H7 (cell line): ENCODE measurements at places on chromosomes 5 and 9.
A peak's percentile ranks its signal among the peaks of the same experiment; 100 is the strongest.

DNA sequence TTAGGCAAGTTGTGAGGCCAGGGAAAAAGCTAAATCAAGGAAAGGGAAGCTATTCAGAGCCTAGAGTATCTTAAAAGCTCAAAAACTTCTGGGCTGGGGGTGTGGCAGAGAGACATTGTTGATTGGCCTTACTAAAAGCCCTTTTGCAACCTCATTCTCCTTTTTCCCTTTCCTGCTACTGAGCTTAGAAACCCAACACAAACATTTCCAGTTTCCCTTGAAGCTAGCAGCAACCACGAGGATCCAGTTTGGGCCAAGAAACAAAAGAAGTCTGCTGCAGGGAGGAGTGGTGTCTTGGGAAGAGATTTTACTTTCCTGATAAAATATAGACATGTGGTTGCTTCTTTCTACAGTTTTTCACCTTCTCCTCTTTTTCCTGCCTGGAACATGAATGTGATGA lies 135.5 kb upstream of the KLF9 start:
- no peak for DNase-seq

DNA sequence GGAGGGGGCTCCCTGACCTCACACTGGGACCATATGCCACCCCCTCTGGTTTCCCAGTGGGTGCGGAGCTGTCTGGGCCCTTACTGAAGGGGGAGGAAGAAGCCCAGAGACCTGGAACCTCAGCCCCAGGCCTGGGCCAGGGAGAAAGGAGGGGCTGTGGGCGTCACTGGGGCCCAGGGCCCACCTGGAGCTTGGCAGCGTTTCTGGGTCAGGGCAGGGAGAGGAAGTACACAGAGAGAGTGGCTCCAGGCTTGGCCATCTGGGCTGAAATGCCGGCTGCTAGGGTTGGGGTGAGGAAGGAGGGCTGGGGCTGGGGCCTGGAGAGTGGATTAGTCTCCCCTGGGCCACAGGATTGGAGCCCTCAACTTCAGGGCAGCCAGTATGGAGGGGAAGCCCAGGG lies 6.4 kb upstream of the DAB2IP start:
- no peak for DNase-seq

- DNase-seq = no peak
These were observed 198.1 kb downstream of the NPR3 start for GRCh38 chr5:32909207-32909606.

DNA sequence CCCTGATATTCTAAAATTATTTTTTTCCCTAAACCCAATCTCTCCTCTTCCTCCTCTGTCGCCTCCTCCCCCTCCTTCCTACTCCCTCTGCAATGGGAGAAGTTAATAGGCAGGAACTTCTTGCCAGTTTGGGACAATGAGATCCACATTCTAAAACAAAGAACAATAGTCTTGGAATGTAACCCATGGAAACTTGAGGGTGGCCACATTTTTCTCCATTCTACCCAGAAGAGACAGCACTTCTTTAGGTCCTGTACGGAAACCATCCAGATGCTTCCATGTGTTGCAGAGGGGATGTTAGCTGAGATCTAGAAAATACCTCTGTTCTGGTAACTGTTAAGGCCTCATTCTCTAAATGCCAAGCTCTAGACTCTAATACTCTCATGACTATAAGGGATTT lies 10.0 kb downstream of the SPARC start:
- no peak for DNase-seq

DNA sequence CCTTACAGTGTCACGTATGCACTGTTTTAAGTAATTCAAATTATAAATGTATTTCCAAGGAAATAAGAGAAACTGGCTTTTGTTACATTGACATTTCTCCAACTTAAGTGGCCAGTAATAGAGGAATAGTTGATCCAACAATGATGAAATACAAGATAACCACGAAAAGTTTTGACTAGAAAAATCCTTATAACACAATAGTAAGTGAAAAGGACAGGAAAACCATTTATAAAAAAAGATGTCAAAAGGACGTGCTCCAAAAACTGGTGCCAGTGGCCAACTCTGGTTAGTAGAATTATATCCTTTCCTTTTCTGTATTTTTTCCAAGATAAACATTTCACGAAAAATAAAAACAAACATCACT lies 210.9 kb downstream of the GAPVD1 start:
- DNase-seq = no peak

GRCh38 chr9:83935276-83935935 lies 14.2 kb upstream of the KIF27 start:
- DNase-seq = no peak

GRCh38 chr9:132168851-132169250 lies 7.0 kb downstream of the NTNG2 start:
- no peak for DNase-seq

DNA sequence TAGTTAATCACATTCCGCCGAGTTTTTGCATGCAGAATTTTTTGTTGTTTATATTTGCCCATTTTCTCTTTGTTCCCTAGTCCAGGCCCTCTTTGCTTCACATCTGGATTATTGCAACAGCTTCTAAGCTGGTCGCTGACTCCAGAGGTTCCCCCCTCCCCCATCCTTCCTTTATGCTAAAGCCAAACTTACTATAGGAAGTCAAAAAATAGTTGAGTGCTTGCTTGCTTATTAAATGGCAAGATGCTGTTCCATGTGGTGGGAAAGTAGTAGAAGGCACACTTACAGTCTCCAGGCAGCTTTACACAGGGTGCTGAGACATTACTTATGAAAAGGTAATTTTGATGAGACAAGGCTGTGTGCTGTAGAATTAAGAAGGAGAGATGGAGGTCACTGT lies 1.3 kb downstream of the ZBTB34 start:
- no peak for DNase-seq

DNA sequence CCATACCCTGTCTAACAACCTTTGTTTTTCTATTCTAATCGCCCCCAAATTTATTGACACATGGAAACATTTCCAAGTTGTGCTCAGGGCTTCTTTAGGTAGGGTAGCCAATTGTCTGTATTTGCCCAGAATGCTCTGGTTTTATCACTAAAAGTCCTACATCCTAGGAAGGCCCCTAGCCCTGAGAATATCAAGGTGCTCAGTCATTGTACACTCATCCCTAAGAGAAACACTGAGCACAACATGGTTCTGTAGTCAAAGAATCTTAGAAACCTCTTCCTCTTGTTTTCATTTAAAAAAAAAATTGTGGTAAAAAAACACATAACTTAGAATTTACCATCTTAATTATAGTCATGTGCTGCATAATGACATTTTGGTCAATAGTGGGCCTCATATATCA lies 69.0 kb upstream of the BASP1 start:
- DNase-seq = no peak

- DNase-seq = peak; percentile 10
These were observed 455.3 kb upstream of the SGCD start for GRCh38 chr5:155871623-155872022.

DNA sequence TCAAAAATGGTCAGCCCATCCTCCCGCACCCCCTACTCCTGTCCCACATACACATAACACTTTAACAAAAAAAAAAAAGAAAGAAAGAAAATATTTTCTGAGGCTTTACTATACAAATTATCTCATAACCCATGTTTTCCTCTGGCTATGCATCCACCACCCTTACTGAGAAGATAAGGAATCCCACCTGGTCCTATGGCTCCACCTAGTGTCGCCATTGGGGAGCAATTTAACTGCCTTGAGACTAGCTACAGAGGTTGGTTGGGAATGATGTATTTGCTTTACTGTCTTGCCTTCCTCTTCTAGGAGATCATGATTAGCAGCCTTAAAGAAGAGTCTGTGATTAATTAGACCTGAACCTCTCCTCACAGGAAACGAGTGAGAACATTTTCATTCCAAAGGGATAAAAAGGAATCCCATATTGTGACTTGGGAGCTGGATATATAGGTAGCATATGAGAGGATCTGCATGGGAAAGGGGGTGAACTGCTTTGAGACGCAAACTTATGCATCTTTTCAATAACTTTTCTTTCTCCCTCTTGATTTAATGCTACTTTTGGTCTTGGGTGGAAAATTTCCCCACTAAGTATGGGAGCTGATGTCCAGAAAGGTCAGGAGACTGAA lies 77.7 kb upstream of the SELENOP start:
- peak; percentile 70 for DNase-seq

DNA sequence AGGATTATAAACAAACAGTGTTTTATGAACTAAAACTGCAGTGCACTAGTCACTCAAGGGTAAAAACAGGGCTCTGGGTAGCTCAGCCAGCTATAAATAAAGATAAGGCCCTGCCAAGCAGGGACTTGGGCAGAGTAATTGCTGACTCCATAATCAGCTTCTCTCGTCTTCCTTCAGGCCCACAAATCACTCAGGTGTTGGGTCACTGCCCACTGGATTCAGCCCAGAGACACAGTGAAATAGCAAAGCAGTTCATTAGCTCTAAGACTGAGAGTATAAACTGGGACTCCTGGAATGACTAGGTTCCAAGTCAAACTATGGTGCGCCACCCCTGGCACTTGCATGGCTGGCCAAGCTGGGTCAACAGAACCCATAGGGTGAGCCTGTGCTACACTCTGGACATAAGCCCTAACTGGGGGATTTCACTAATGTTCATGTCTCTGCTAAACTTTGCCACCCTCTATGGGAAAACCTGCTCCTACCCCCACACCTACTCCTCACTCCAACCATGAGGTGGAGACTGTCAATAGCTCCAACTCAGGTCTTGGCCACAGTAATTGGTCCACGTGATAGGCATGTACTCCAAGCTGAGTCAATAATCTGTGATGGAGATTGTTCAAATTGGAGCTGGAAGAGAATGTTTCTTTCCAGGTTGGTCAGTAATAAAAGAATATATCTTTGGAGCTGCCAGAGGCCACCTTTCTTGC lies 158.5 kb downstream of the SLIT3 start:
- DNase-seq = no peak

- no peak for DNase-seq
These were observed 35.5 kb upstream of the ANXA2R start for GRCh38 chr5:43075319-43076293.

DNA sequence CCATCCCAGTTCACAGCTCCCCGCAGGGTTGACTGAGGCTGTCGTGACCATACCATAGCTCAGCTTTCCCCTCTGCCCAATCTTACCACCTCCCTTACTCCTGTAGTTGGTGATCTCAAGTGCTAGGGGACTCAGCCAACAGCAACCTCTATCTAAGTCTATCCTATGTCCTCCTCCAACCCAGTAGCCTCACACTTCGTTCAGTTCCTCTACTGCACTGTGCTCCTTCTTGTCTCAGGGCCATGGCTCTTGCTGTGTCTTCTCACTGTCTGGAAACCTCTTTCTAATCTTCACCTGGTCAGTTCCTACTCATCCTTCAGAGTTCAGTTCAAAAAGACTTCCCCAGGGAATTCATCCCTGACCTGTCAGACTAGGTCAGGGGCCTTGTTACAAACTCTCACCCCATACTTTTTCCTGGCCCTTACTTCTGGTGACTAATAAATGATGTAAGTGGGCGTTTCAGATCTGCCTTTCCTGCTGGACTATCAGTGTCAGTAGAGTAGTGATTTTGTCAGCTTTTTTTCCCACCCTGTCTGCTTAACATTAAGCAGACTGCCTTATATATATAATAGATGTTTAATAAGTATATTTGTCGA lies 53.6 kb upstream of the NR3C1 start:
- DNase-seq = no peak

DNA sequence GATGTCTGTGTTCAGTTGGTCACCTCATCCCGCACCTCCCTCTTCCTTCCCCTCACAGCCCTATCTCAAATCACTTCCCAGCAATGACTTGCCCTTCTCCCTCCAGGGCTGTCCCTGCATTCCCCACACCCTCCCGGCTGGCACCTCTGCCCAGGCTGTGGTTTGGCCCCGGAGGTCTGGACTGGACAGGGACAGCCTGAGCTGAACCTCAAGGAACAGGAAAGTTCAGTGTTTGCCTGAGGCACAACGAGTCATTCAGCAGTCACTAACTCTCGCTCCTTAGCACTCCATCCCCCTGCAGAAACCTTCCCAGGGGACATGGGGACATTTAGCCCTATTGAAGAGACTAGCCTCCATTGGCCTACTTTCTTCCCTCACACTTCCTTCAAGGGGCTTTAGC lies 58.3 kb upstream of the MAP3K1 start:
- no peak for DNase-seq

DNA sequence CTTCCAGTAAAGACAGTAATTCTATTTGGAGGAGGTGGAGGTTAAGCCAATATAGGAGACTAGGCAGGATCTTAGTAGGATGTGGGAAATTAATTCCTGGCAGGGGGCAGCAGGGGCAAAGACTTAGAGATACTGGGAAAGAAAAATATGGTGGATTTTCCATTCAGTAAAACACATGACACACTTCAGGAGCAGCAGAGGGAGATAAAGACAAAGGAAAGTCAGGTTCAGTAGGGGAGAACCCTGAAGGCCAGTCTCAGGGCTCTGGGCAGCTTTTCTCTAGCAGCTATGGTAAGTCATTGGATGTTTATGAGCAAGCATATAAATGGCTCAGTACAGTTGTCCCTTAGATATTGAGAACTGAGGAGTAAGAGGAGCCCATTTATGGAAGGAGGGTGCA lies 105.5 kb downstream of the PJA2 start:
- no peak for DNase-seq

DNA sequence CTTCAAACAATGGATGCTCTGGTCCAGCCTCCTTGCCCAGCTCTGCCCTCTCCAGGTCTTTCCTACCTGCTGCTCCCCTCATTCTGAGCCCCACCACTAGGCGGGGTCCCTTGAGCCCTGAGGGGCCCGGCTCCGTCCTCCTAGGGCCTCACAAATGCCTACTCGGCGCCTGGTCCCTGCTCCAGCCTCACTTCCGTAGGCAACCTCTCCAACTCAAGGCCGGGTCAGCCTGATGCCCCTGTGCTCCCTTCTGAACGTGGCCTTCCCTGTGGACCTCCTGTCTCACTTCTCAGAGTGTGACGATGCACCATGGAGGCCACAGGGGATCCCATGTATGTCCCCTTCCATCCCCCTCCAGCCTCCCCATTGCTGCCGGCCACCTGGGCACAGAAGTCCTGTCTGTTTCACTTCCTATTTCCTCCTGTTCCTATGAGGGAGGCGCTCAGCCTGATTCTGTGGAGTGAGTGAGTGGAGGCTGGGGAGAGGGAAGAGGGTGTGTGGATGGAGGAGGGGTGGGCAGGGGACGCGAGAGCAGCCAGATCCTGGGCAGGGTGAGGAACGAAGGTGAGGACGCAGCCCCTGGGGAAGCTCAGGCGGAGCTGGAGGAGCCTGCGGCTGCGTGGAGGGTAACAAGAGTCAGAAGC lies 127.2 kb upstream of the FAM120A start:
- peak; percentile 73 for DNase-seq

GRCh38 chr9:134962973-134963364 lies 45.3 kb upstream of the FCN1 start:
- DNase-seq = peak; percentile 44

DNA sequence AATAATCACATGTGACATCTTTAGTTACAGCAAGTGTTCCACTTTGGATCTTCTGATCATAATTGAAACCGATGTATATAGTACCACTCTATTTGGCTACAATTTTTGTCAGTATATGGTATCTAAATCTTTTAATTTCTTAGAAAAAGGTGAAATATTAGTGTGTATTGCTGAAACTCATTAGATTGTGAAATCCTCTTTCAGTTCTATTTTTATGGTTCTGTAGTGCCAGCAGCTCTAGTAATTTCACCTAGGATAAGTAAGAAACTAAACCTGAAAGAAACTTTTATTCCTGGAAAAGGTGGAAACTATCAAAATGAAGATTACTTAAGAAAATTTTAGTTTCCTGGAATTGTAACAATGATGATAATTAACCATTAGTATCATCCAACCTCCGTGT lies 370.9 kb downstream of the NNT start:
- DNase-seq = no peak

GRCh38 chr5:159805021-159805420 lies 111.3 kb upstream of the ADRA1B start:
- DNase-seq = no peak

- no peak for DNase-seq
These were observed 45.9 kb downstream of the NSD1 start for GRCh38 chr5:177179431-177179830.
